Activated CD8-positive, alpha-beta memory T cell treated with anti-CD3 and anti-CD28 coated beads for 4 hours (primary cell): ENCODE measurements at places on chromosomes 3 and 15.

- DNase-seq = no peak
These were observed 31.4 kb upstream of the POU1F1 start for GRCh38 chr3:87307805-87308204.

DNA sequence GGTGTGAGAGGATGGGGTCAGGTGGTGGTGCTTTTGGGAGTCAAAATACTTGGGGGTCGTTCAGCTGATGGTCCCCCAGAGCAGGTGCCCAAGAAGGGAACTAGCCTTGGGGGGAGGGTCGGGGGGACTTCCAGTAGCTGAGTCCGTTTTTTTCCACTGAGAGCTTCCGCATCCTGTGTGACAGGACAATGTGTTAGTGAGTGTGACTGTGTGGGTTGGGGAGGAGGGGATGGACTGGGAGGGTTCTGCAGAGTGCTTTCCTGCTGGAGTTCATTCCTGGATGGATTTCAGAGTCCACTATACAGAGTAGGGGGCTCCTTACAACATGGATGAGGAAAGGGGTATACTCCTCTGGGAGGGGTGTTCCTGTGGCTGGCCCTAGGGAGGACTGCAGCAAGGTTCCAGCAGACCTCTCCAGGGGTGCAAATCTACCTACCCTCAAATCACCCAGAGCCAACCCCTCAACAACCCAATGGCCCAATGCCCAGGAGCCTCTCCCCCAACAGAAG lies 601 bp upstream of the HYAL2 start:
- no peak for DNase-seq

- DNase-seq = no peak
These were observed 449.5 kb upstream of the TBL1XR1 start for GRCh38 chr3:177646749-177647148.

- DNase-seq = peak; percentile 14
These were observed 53.9 kb downstream of the RLBP1 start for GRCh38 chr15:89167267-89168176.

DNA sequence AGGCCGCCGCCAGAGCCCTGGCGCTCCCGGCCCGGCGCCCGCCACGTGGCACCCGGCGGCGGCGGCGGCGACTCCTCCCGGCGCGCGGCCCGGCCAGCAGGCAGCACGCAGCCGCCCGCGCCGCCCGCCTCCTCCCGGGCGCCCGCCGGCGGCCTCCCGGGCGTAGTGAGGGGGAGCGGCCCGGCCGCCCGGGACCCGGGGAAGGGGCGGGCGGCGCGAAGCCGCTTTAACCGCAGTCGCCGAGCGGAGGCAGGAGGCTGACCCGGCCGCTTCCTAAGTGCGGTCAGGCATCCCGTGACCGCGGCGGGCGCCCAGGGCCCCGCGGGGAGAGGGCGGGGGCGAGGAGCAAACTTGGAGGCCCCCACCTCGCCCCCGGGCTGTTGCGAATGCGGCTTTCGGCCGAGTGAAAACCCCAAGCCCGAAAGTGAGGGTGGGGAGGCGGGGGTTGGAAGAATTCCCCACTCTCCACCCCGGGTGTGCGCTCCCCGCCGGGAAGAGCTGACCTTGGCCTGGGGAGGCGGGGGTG lies 1.7 kb upstream of the HES1 start:
- DNase-seq = peak; percentile 39

- DNase-seq = no peak
These were observed 711.1 kb upstream of the GOLIM4 start for GRCh38 chr3:168806871-168807270.
